Heart left ventricle (tissue), 16 donors: ENCODE measurements at places on chromosomes 16 and 17. TPM values are rescaled to one million over a fixed set of nuclear protein-coding genes. Genes with fewer than 3 reads are reported as not detected.
A peak's percentile ranks its signal among the peaks of the same experiment; 100 is the strongest.

DNA sequence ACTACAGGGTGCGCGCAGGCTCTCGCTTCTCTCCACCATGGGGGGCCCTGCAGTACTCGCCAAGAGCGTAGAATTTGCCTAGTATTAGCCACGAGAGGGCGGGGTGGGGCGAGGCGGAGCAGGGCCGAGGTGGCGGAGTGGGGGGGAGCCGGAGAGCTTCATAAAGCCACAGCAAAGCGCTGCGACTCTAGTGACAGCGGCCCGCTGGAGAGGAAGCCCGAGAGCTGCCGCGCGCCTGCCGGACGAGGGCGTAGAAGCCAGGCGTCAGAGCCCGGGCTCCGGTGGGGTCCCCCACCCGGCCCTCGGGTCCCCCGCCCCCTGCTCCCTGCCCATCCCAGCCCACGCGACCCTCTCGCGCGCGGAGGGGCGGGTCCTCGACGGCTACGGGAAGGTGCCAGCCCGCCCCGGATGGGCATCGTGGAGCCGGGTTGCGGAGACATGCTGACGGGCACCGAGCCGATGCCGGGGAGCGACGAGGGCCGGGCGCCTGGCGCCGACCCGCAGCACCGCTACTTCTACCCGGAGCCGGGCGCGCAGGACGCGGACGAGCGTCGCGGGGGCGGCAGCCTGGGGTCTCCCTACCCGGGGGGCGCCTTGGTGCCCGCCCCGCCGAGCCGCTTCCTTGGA, at the start of gene TBX21:
TBX21 (plus strand) TSS at position 190 of the 627 bp plus-strand sequence; CDS start at position 409, 219 bp downstream.
- peak; percentile 76 for DNase-seq
- no peaks in the 10 kb centered on the region for H3K4me1 ChIP-seq
- H3K36me3 ChIP-seq = no peaks in the 10 kb centered on the region
- H3K27ac ChIP-seq = no peak within 1 kb of the TSS

- no peaks in the 10 kb centered on the region for H3K27me3 ChIP-seq
- H3K27ac ChIP-seq = no peak overlapping the region
- no peak for DNase-seq
- H3K36me3 ChIP-seq = no peaks in the 10 kb centered on the region
These were observed 22.8 kb upstream of the MTMR4 start for GRCh38 chr17:58537266-58537665.

GRCh38 chr17:28057731-28058246, 15.3 kb downstream of the NLK start:
- no peak for DNase-seq
- H3K27me3 ChIP-seq = no peaks in the 10 kb centered on the region
- no peak overlapping the region for H3K27ac ChIP-seq
- peaks cover 29% of the 10 kb centered on the region for H3K4me1 ChIP-seq
- no peak overlapping the region for H3K4me3 ChIP-seq

DNA sequence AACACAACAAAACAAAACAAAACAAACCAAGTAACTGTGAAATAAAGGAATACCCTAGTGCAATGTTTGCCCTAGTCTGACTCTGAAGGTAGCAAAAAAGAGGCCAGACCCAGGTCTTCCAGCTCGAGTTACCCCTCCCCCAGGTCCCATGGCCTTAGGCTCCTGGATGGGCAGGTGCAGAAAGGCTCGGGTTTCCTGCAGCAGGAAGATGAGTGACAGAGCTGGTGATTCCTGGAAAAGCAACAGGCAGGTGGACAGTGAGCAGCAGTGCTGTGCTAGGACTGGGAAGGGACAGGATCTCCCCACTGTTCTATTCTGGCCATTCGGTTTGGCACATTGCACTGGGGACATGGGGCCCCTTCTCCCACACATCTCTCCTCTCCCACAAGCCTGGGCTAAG, 42.9 kb upstream of the MRTFB start:
- no peak for DNase-seq
- peaks cover 9% of the 10 kb centered on the region for H3K4me1 ChIP-seq
- H3K36me3 ChIP-seq = no peaks in the 10 kb centered on the region
- no peak overlapping the region for H3K4me3 ChIP-seq
- H3K27me3 ChIP-seq = no peaks in the 10 kb centered on the region

- no peak for DNase-seq
- H3K27ac ChIP-seq = no peak overlapping the region
- no peaks in the 10 kb centered on the region for H3K4me1 ChIP-seq
- H3K36me3 ChIP-seq = no peaks in the 10 kb centered on the region
- H3K4me3 ChIP-seq = no peak overlapping the region
These were observed 20.9 kb downstream of the HSD17B2 start for GRCh38 chr16:82055728-82056549.

- H3K4me3 ChIP-seq = no peak overlapping the region
- peaks cover 18% of the 10 kb centered on the region for H3K4me1 ChIP-seq
- DNase-seq = no peak
These were observed 46.0 kb upstream of the ARL4D start for GRCh38 chr17:43352579-43353331.

DNA sequence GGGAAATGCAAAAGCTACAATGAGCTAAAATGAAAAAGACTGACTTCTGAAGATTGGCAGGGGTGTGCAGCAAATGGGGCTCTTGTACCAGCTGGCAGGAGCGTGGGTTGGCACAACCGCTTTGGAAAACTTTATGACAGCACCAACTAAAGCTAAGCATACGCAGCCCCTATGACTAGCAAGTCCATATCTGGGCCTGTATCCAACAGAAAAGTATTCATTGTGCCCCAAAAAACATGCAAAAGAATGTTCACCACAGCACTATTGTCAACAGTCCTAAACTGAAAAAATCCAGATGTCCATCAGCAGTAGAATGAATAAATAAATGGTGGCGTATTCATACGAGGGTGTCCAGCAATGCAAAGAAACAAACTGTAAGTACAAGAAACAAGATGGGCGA, 22.6 kb upstream of the ITGA3 start:
- no peak for DNase-seq
- peaks cover 8% of the 10 kb centered on the region for H3K4me1 ChIP-seq
- H3K36me3 ChIP-seq = no peaks in the 10 kb centered on the region
- no peak overlapping the region for H3K4me3 ChIP-seq
- H3K27ac ChIP-seq = no peak overlapping the region

The KRT10 gene
- 50.7 TPM for total RNA-seq

The MAP2K3 gene
- total RNA-seq = 39.1 TPM

The LDHD gene
- total RNA-seq = 70.1 TPM

The MYOCD gene
- total RNA-seq = 77.2 TPM

The MGAT5B gene
- 0.13 TPM for total RNA-seq
